Activated T-helper 2 cell treated with anti-CD3 and anti-CD28 coated beads, Interferon-gamma antibody, Interleukin-2, Interleukin-4, amounts not matched to agents 10 μg/mL and 5 μg/mL and 100 μg/mL, durations not matched to agents 14 hours and 24 hours and 36 hours (primary cell): ENCODE measurements at places on chromosomes 11 and 22.

GRCh38 chr22:24981656-24982055, 29.1 kb downstream of the KIAA1671 start:
- H3K4me3 ChIP-seq = no peak overlapping the region
- peaks cover 7% of the 10 kb centered on the region for H3K4me1 ChIP-seq
- DNase-seq = no peak
- no peak overlapping the region for H3K27ac ChIP-seq
- H3K36me3 ChIP-seq = no peaks in the 10 kb centered on the region

GRCh38 chr22:50176850-50177536, 6.5 kb downstream of the PANX2 start:
- peaks cover 5% of the 10 kb centered on the region for H3K27me3 ChIP-seq
- no peak overlapping the region for H3K4me3 ChIP-seq
- H3K36me3 ChIP-seq = no peaks in the 10 kb centered on the region

DNA sequence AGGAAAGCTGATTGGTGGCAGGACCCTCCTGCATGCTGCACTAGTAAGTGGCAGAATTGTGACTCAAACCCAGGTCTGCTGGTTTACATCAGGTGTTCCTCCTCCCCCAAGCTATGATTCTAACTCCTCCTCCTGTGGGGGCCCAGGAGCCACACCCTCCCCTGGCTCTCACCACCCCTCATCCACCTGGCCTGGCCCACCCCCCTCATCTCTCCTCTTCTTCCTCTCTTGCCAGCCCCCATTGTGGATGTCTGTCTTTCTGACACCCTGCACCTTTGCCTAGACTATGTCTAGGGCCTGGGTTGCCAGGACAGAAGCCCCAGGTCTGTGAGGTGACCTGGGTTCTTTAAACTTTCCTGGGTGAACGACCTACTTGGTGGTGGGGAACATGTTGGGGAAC, 59.9 kb downstream of the GRIK4 start:
- DNase-seq = no peak
- H3K36me3 ChIP-seq = no peaks in the 10 kb centered on the region
- no peak overlapping the region for H3K4me3 ChIP-seq
- H3K27me3 ChIP-seq = no peaks in the 10 kb centered on the region

- peaks cover 3% of the 10 kb centered on the region for H3K27me3 ChIP-seq
- H3K36me3 ChIP-seq = no peaks in the 10 kb centered on the region
- H3K27ac ChIP-seq = no peak overlapping the region
Observed at GRCh38 chr11:67076202-67076601, 19.6 kb downstream of the RHOD start.

DNA sequence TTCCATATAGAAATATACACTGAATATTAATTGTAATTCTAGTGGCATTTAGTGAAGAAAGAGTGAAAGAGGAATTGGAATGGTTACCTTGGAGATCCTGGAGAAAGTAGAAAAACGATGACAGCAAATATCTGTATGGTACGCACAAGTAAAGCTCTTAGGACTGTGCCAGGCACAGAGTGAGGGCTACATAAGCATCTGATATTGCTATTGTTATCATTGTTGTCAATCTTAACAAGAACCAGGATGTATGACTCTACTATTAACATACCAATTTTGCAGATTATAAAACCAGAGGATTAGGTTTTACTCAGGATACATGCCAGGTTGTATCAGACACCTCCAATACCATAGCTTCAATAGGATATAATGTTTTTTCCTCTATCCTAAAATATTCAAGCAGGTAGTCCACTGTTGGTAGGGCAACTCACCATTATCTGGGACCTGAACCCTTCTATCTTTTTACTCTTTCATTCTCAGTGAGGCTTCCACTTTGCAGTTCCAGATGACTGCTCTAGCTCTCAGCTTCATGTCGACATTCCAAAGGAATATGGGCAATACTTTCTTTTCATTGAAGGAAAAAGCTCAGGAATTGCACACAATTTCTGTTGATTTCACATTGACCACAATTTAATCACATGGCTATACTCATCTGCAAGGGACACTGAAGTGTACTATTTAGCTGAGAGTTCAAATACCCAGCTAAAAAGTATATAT, 73.2 kb downstream of the RAB38 start:
- no peak overlapping the region for H3K27ac ChIP-seq
- no peak for DNase-seq
- H3K4me3 ChIP-seq = no peak overlapping the region
- H3K36me3 ChIP-seq = no peaks in the 10 kb centered on the region
- no peaks in the 10 kb centered on the region for H3K4me1 ChIP-seq

DNA sequence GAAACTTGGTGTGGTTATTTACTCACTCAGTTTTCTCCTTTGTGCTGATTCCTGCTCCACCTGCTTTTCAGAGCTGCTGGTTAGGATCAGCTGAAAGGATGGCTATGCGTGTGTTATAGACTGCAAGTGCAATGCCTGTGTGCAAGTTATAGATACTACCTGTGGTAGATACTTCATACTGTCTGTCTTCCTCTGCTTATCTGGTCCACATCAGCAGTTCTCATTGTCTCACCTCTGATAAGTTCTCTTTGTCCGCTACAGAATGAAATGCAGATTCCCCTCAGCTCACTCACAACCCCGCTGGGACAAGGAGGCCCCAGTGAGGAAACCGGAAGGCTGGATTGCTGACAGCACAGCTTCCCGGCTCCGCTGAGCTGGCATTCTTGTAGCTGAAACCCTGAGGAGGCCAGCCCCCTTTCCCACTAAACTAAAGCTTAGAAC, 37.5 kb upstream of the LYVE1 start:
- H3K36me3 ChIP-seq = no peaks in the 10 kb centered on the region
- peaks cover 6% of the 10 kb centered on the region for H3K27me3 ChIP-seq
- no peak for DNase-seq
- no peak overlapping the region for H3K27ac ChIP-seq

DNA sequence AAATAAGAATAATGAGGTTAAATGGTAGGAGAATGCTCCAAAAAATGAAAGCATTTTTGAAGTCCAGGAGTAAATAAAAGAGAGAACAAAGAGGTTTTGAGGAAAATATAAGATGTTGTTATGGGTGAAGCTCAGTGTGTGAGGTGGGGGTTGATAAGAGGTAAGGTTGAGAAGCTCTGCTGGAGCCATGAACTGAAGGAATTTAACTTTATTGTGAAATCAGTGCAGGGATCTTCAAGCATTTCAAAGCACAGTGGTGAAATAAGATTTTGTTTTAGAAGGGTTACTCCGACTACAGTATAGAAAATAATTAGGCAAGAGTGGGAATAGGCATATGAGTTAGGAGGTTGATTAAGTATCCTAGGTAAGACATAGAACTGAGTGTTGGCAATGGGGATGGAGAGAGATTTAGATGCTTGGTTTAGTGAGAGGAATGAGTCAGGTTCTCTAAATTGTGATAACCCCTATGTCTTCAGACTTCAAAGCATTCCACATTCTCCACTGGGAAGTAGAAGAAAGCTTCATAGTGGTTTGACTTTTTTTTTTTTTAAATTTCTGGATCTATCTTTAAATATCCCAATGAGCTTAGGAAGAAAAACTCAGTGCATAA, 403.2 kb downstream of the AASDHPPT start:
- no peak overlapping the region for H3K4me3 ChIP-seq
- H3K4me1 ChIP-seq = no peaks in the 10 kb centered on the region
- no peak overlapping the region for H3K27ac ChIP-seq
- DNase-seq = no peak

DNA sequence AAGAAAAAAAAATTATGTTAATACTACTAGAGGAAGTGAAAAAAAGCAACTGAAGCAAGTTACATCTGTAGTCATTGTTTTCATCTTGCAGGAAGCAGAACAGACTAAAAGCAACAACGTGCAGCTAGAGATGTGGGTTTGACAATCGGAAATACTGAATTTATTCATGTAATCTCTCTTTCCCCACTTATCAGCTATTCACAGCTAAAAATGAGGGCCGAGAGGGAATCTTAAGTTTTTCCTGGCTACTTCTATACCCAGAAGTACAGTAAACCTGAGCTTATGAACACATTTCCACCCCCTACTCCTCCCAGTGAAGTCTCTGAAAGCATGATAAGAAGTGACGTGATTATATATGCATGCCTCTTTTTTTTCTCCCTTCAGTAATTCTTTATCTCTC, 116.5 kb downstream of the SPON1 start:
- DNase-seq = no peak
- no peak overlapping the region for H3K4me3 ChIP-seq
- peak overlapping the region; percentile 57 for H3K27ac ChIP-seq

- no peak overlapping the region for H3K4me3 ChIP-seq
- H3K4me1 ChIP-seq = no peaks in the 10 kb centered on the region
- no peaks in the 10 kb centered on the region for H3K36me3 ChIP-seq
Observed at GRCh38 chr11:115886422-115886733, 382.2 kb upstream of the CADM1 start.

DNA sequence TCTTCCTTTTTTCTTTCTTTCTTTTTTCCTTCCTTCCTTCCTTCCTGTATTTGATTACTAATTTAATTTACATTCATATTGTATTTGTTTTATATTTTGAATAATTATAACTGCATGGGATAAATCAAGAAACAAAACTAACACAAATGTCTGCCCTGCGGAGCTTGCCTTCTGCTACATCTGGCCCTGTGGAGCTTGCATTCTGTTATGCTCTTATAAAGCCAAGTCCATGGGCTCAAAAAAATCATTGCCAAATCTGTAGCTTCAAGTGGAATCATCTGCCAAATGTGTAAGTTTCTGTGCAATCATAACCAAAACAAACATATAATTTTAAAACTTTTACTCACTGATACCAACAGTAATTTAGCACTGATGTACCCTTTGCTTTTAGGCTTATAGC, 8.0 kb upstream of the OR52J3 start:
- H3K4me1 ChIP-seq = no peaks in the 10 kb centered on the region
- DNase-seq = no peak
- H3K36me3 ChIP-seq = no peaks in the 10 kb centered on the region
- H3K4me3 ChIP-seq = no peak overlapping the region

- no peak overlapping the region for H3K27ac ChIP-seq
- H3K4me3 ChIP-seq = no peak overlapping the region
- H3K4me1 ChIP-seq = no peaks in the 10 kb centered on the region
Observed at GRCh38 chr11:79570104-79570503, 129.3 kb upstream of the TENM4 start.

- H3K36me3 ChIP-seq = no peaks in the 10 kb centered on the region
- no peak for DNase-seq
- peaks cover 2% of the 10 kb centered on the region for H3K27me3 ChIP-seq
- H3K4me1 ChIP-seq = no peaks in the 10 kb centered on the region
- H3K4me3 ChIP-seq = no peak overlapping the region
Observed at GRCh38 chr11:122068141-122068540, 47.9 kb downstream of the BLID start.

GRCh38 chr11:126138636-126139035, 72.8 kb downstream of the RPUSD4 start:
- no peak for DNase-seq
- no peaks in the 10 kb centered on the region for H3K36me3 ChIP-seq
- H3K4me3 ChIP-seq = no peak overlapping the region
- no peaks in the 10 kb centered on the region for H3K4me1 ChIP-seq
- H3K27me3 ChIP-seq = peaks cover 8% of the 10 kb centered on the region

DNA sequence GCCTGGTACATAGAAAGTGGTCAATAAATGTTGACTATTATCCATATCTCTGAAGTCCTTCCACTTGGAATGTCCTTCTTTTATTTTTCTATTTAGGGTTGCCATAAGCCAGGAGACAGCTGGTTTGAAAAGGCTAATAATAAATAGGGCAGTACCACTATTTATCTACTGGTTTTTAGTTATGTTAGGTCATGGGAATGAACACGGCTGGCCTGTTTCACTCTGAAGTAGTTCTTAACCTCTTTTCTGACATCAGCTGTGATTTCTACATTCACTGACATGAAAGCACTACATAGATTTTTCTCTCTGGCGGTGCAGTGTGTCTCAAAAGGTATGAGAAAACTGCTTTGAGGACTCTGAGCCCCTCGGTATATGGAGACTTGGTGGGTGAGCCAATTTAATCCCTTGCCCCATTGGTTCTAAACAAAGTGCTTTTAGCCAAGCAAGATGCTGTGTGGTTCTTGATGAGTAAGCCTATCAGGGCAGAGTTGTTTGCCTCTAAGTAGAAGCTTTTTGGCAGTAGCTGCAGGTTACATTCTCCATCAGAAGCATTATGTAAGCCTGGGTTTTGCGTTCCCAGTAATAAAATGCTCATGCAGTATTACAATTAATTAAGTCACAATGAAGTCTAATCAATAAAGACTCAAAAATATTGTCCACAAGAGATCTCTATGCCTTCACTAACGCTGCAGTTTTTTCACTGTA, 48.7 kb upstream of the APOA1 start:
- no peak for DNase-seq
- H3K27me3 ChIP-seq = no peaks in the 10 kb centered on the region
- peaks cover 16% of the 10 kb centered on the region for H3K4me1 ChIP-seq
- H3K36me3 ChIP-seq = peaks cover 7% of the 10 kb centered on the region
- H3K4me3 ChIP-seq = no peak overlapping the region

- no peak overlapping the region for H3K27ac ChIP-seq
- no peaks in the 10 kb centered on the region for H3K27me3 ChIP-seq
- DNase-seq = no peak
- H3K36me3 ChIP-seq = no peaks in the 10 kb centered on the region
Observed at GRCh38 chr22:19832476-19833108, 22.1 kb downstream of the GNB1L start.

- peaks cover 9% of the 10 kb centered on the region for H3K36me3 ChIP-seq
- H3K27me3 ChIP-seq = no peaks in the 10 kb centered on the region
- peak overlapping the region; percentile 97 for H3K27ac ChIP-seq
- H3K4me1 ChIP-seq = peaks cover 13% of the 10 kb centered on the region
- peak overlapping the region; percentile 100 for H3K4me3 ChIP-seq
Observed at GRCh38 chr11:65476632-65477148, 22.2 kb upstream of the MALAT1 start.

DNA sequence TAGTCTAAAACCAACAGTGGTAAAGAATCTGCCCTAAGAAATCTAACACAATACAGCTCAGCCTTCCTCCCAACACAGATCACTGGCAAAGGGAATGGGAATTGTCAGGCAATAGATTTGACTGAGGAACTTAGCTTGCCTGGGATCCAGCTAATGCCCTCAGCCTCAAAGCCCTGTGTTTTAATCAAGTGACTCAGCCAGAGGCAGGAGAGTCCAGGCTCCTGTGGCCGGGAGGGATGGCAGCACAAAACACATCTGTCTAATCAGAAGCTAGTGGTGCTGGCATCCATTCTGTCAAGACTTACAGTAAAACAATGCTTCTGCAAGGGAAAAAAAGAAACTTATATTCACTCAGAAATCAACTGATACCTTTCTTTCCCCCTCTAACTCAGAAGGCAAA, 5.6 kb downstream of the SYTL2 start:
- peaks cover 26% of the 10 kb centered on the region for H3K36me3 ChIP-seq
- no peak for DNase-seq
- no peak overlapping the region for H3K4me3 ChIP-seq
- peaks cover 2% of the 10 kb centered on the region for H3K27me3 ChIP-seq

- no peak overlapping the region for H3K4me3 ChIP-seq
- H3K27ac ChIP-seq = peak overlapping the region; percentile 19
- H3K27me3 ChIP-seq = no peaks in the 10 kb centered on the region
Observed at GRCh38 chr22:44116755-44117684, 63.7 kb upstream of the PARVG start.

GRCh38 chr11:59224351-59224928, 11.7 kb upstream of the MPEG1 start:
- H3K27ac ChIP-seq = no peak overlapping the region
- no peaks in the 10 kb centered on the region for H3K36me3 ChIP-seq
- no peak for DNase-seq
- peaks cover 5% of the 10 kb centered on the region for H3K4me1 ChIP-seq
- H3K4me3 ChIP-seq = no peak overlapping the region
- H3K27me3 ChIP-seq = peaks cover 18% of the 10 kb centered on the region
